Ovary (tissue), 10 donors: ENCODE measurements at places on chromosomes 1 and 21. TPM values are rescaled to one million over a fixed set of nuclear protein-coding genes. Genes with fewer than 3 reads are reported as not detected.

- H3K27ac ChIP-seq: no peak overlapping the region
- DNase-seq: no peak
- no peak overlapping the region for H3K4me3 ChIP-seq
- H3K36me3 ChIP-seq: no peaks in the 10 kb centered on the region
Observed at GRCh38 chr1:175514387-175514953, 228.9 kb downstream of the TNR start.

GPX7 gene
- 13.1 TPM for total RNA-seq

GRCh38 chr1:210980082-210980481 is 153.9 kb downstream of the KCNH1 start:
- no peak overlapping the region for H3K27ac ChIP-seq
- H3K4me3 ChIP-seq: no peak overlapping the region
- H3K27me3 ChIP-seq: no peaks in the 10 kb centered on the region
- no peaks in the 10 kb centered on the region for H3K36me3 ChIP-seq
- H3K4me1 ChIP-seq: no peaks in the 10 kb centered on the region

DNA sequence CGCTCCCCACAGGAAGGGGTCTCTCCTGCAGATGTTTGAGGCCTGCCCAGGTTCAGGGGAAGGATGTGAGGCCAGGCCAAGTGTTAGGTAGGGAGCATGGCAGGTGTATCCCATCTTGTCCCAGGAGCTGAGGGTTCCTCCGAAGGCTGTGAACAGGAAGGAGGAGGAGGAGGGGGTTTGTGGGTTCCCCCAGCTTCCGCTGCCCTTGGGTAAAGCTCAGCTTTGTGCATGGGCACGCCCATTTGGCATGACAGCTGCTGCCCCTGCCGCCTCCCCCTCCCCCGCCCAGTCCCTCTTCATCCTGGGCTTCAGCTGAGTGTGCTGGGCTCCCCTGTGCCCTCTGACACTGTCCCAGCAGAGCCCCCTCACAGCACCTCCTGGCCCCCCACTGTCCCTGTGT is 25.5 kb downstream of the TNFRSF8 start:
- H3K4me1 ChIP-seq: no peaks in the 10 kb centered on the region
- no peaks in the 10 kb centered on the region for H3K36me3 ChIP-seq
- no peaks in the 10 kb centered on the region for H3K27me3 ChIP-seq
- H3K4me3 ChIP-seq: no peak overlapping the region
- H3K27ac ChIP-seq: no peak overlapping the region

FMO3 gene
- total RNA-seq: 0.61 TPM

- no peak for DNase-seq
- H3K4me3 ChIP-seq: no peak overlapping the region
Observed at GRCh38 chr1:245512181-245512888, 357.6 kb downstream of the KIF26B start.

LAX1 gene
- 0.23 TPM for total RNA-seq

- H3K4me1 ChIP-seq: no peaks in the 10 kb centered on the region
- no peaks in the 10 kb centered on the region for H3K36me3 ChIP-seq
- H3K4me3 ChIP-seq: no peak within 1 kb of the TSS
Observed at GRCh38 chr1:160646711-160647328, at the start of gene SLAMF1. Gene SLAMF1, minus strand, starts transcription at chr1:160647044. Its CDS starts 99 bp downstream, at chr1:160646945.

FOXD2 gene
- total RNA-seq: not detected

DNA sequence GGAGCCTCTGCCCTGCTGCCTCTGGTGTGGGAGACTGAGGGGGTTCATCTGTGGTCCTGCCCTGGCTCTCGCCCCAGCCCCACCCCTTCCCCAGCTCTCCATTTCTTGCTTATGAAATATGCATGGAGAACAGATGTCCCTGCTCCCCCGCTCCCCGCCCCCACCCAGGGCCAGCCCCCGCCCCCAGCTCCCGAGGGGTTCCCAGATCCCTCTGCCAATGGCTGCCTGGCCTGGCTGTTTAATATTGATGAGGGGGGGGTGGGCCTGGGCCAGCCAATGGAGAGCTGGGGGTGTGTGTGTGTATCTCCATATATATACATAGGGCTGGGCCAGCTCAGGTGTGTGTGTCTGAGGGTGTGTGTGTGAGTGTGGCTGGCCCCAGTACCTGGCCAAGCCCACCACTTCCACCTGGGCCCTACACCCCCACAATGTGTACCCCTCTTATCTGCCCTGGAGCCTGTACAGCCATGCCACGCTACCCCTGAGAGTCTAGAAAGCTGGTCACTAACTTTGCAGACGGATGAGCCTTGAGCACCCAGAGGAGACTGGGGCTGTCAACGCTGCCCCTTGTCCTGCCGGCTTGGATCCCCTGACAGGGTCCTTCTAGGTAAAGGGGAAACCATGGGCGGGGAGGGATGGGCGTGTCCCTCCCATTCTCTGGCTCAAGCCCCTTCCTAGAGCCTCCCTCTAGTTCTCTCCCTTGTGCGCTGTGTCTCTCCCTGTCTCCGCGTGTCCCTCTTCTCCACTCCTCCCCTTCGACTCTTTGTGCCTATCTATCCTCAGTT is at the start of gene NHLH1:
TSS of gene NHLH1 (plus strand) at position 341 of the 785 bp plus-strand sequence. CDS start 3,661 bp downstream, outside the sequence.
- H3K4me3 ChIP-seq: no peak within 1 kb of the TSS
- no peak for DNase-seq
- no peaks in the 10 kb centered on the region for H3K27me3 ChIP-seq
- no peaks in the 10 kb centered on the region for H3K36me3 ChIP-seq

DNA sequence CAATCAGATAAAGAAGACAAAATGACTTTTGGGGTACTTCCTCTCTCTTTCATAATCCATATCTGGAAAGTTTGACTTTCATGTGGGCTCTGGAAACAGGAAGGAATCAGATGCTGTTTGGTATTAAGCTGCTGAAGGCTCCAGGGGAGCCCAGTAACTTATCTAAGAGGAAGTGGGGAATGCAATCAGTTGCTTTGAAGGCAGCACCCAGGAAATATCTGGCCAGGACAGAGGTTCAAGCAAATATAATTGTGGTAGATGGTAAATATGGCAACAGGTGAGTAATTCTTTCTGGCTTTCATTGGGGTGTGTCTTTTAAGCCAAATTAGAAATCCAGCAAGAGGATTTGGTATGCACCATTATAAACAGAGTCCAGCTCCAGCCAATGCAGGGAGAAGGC is 44.4 kb downstream of the COLGALT2 start:
- H3K4me3 ChIP-seq: no peak overlapping the region
- H3K36me3 ChIP-seq: no peaks in the 10 kb centered on the region
- no peaks in the 10 kb centered on the region for H3K4me1 ChIP-seq

DNA sequence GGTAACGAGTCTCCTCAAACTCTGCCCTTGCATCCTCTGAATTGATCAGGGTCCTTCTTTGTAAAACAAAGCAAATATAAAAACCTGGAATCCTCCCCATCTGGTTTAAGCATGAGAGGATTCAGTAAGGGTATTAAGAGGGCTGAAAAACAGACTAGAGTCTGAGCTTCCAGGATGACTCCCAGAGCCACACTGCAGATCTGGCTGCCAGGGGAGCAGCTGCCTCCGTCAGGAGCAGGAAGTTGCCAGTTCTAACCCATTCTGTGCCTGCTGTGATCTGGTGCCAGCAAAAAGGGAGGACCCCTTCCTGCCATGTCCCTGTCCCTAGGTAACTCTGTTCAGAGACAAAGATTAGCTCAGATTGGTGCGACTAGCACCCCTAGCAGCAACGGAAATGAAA is 27.5 kb downstream of the SERTAD4 start:
- H3K4me1 ChIP-seq: peaks cover 3% of the 10 kb centered on the region
- no peaks in the 10 kb centered on the region for H3K27me3 ChIP-seq
- no peak for DNase-seq
- H3K36me3 ChIP-seq: no peaks in the 10 kb centered on the region

GRCh38 chr1:109704173-109704572 is 7.9 kb upstream of the GSTM5 start:
- no peaks in the 10 kb centered on the region for H3K36me3 ChIP-seq
- no peaks in the 10 kb centered on the region for H3K27me3 ChIP-seq
- no peak overlapping the region for H3K4me3 ChIP-seq
- no peaks in the 10 kb centered on the region for H3K4me1 ChIP-seq

DNA sequence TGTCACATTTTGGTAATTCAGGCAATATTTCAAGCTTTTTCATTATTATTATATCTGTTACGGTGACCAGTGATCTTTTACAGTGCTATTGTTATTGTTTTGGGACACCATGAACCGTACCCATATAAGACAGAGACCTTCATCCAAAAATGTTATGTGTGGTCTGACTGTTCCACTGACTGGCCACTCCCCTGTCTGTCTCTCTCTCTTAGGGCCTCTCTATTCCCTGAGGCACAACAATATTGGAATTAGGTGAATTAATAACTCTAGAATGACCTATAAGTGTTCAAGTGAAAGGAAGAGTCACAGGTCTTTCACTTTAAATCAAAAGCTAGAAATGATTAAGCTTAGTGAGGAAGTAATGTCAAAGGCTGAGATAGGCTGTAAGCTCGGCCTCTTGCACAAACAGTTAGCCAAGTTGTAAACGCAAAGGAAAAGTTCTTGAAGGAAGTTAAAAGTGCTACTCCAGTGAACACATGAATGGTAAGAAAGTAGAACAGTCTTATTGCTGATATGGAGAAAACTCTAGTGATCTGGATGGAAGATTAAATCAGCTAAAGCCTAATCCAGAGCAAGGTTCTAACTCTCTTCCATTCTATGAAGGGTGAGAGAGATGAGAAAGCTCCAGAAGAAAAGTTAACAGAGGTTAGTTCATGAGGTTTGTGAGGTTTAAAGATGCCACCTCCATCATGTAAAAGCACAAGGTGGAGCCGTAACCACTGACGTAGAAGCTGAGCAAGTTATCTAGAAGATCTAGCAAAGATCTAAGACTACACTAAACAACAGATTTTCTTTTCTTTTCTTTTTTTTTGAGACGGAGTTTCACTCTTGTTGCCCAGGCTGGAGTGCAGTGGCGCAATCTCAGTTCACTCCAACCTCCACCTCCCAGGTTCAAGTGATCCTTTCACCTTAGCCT is 19.7 kb upstream of the DIPK1A start:
- H3K4me3 ChIP-seq: no peak overlapping the region
- H3K27ac ChIP-seq: no peak overlapping the region
- DNase-seq: no peak
- H3K36me3 ChIP-seq: no peaks in the 10 kb centered on the region
- no peaks in the 10 kb centered on the region for H3K27me3 ChIP-seq
- no peaks in the 10 kb centered on the region for H3K4me1 ChIP-seq

DNA sequence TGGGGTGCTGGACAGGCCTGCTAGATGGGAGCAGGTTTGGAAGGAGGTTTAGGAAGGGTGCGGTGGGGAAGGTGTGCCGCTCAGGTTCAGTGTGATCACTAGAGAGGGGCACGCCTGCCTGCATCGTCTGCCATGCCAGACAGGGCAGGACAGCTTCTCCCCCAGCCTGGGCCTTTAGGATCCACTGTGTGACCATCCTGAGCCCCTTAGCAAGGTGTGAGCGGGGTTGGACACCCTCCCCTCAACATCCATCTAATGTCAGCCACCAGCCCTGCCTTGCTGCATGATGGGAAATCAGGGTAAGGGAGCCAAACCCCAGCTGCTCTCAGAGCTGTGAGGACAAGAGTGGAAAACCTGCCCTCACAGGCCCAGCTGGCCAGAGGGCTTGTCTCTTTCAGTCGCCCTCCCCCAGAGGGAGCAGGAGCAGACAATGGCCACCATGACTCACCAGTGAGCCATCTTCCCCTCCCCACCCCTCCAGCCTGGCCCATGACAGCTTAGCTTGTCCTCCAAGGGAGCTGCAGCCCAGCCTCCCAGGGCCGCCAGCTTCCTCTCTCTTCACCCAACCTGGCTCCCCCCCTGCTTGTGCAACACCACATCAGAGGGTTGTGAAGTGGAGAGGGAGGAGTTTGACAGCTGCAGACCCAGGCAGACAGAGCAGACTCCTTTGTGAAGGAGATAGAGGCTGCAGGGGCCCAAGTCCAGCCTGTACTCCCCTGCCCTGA is 37.0 kb downstream of the NUAK2 start:
- H3K27me3 ChIP-seq: no peaks in the 10 kb centered on the region
- H3K4me1 ChIP-seq: peaks cover 11% of the 10 kb centered on the region
- no peaks in the 10 kb centered on the region for H3K36me3 ChIP-seq
- no peak overlapping the region for H3K4me3 ChIP-seq
- peak overlapping the region; percentile 56 for H3K27ac ChIP-seq

- no peak for DNase-seq
- H3K27ac ChIP-seq: no peak overlapping the region
- no peak overlapping the region for H3K4me3 ChIP-seq
- no peaks in the 10 kb centered on the region for H3K27me3 ChIP-seq
- H3K4me1 ChIP-seq: no peaks in the 10 kb centered on the region
Observed at GRCh38 chr21:25911730-25912401, 177.1 kb downstream of the GABPA start.

RASSF5 gene
- total RNA-seq: 6.5 TPM

DNA sequence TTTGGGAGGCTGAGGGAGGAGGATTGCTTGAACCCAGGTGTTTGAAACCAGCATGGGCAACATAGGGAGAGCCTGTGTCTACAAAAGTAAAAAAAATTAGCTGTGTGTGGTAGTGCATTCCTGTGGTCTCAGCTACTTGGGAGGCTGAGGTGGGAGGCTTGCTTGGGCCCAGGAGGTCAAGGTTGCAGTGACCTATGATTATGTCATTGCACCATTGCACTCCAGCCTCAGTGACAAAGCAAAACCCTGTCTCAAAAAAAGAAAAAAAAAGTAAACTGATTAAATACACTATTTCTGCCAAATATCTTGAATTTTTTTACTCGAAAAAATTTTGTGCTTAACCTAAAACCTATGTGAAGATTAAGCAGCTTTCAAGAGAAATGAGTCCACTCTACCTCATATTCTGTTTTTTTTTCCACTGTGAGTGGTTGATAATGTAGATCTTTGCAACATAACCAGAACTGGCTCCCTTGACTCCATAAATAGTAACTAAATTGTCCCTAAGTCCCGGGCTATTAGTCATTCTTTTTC is 19.4 kb upstream of the ZNF281 start:
- no peak overlapping the region for H3K4me3 ChIP-seq
- H3K36me3 ChIP-seq: no peaks in the 10 kb centered on the region
- no peak for DNase-seq
- H3K4me1 ChIP-seq: no peaks in the 10 kb centered on the region

GRCh38 chr1:29436181-29436785 is 200.0 kb downstream of the PTPRU start:
- no peak for DNase-seq
- no peak overlapping the region for H3K4me3 ChIP-seq
- H3K27me3 ChIP-seq: no peaks in the 10 kb centered on the region
- no peaks in the 10 kb centered on the region for H3K36me3 ChIP-seq
- H3K27ac ChIP-seq: no peak overlapping the region

GRCh38 chr21:15627823-15628222 is 102.0 kb upstream of the USP25 start:
- H3K27me3 ChIP-seq: no peaks in the 10 kb centered on the region
- DNase-seq: no peak
- no peaks in the 10 kb centered on the region for H3K36me3 ChIP-seq
- no peaks in the 10 kb centered on the region for H3K4me1 ChIP-seq

PLA2G2C gene
- not detected for total RNA-seq

CELA3A gene
- total RNA-seq: 25.4 TPM

- peaks cover 6% of the 10 kb centered on the region for H3K4me1 ChIP-seq
- H3K4me3 ChIP-seq: no peak overlapping the region
- H3K27me3 ChIP-seq: no peaks in the 10 kb centered on the region
- no peak overlapping the region for H3K27ac ChIP-seq
Observed at GRCh38 chr1:6456800-6457466, 9.0 kb downstream of the TNFRSF25 start.

PRELP gene
- total RNA-seq: 108 TPM

DNA sequence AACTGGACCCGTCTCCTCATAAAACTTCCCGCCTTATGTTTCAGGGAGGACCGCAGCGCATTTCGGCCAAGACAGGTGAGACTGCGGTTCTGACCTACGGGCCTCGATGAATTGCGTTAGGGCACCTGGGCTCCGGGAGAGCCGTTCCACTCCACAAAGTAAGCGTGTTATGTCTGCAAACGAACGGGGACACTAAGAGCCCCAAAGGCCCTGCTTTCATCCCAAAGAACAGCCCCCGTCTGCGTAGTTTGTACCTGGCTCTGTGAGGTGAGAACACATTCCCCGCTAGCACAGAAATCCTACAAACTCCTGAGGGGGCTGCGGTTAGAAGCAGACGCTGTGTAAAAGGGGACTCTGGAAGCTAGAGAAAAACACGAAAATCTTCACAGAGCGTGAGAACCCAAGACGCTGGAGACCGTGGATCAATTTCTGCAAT is 41.6 kb upstream of the PPIAL4F start:
- H3K4me3 ChIP-seq: peak overlapping the region; percentile 29
- DNase-seq: no peak
- no peaks in the 10 kb centered on the region for H3K36me3 ChIP-seq

RAB42 gene
- total RNA-seq: not detected
